T47D (cell line): ENCODE measurements at places on chromosomes 13 and 19.

- no peak for DNase-seq
Observed at GRCh38 chr13:77423296-77423695, 96.4 kb upstream of the MYCBP2 start.

GRCh38 chr19:51342631-51343569 lies 961 bp upstream of the VSIG10L start:
- peak; percentile 68 for DNase-seq

GRCh38 chr13:37065890-37066526 lies 6.5 kb upstream of the SUPT20H start:
- no peak for DNase-seq

GRCh38 chr19:16442386-16443276 lies 29.1 kb downstream of the EPS15L1 start:
- peak; percentile 82 for DNase-seq

- DNase-seq: no peak
Observed at GRCh38 chr13:21676611-21677021, 5.7 kb downstream of the FGF9 start.

DNA sequence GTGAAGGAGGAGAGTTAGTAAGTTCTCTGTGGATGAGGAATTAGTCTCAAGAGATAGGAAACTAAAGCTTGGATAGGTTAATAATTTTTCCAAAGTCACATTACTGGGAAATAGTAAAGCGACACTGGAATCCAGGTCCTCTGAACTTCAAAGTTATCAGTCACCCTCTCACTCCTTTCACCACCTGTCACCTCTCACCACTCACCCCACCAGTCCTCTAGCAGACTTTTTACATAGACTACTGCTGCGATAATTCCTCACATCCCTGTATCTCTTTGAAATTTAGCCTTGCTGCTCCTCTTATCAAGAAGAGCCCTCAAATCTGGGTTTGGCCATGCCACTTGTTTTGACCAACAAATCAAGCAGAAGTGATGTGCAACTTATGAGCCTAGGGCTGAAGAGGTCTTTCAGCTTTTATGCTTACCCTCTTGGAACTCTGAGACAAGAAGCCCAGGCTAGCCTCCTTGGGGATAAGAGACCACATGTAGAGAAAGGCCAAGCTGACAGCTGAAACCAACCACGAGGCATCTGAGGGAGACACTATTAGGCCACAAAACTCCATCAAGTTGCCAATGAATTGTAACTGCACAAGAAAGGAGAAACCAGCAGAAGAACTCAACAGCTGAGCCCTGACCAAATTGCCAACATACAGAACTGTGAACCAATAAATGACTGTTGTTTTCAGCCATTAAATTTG lies 41.2 kb downstream of the STARD13 start:
- DNase-seq: no peak

DNA sequence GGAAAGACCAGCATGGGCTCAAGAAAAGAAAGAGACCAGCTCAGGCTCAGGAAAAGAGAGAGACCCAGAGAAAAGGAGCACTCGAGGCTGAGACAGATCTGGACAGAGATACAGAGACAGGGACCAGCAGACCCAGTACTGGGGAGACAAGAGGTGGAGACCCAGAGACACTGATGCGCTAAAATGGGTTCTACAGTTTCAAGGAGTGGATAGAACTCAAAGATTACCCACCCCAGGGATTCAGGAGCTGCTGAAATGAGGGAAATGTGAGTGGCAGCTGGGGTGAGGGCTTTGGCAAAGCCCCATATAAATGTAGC lies 609 bp upstream of the ZSCAN18 start:
- no peak for DNase-seq

DNA sequence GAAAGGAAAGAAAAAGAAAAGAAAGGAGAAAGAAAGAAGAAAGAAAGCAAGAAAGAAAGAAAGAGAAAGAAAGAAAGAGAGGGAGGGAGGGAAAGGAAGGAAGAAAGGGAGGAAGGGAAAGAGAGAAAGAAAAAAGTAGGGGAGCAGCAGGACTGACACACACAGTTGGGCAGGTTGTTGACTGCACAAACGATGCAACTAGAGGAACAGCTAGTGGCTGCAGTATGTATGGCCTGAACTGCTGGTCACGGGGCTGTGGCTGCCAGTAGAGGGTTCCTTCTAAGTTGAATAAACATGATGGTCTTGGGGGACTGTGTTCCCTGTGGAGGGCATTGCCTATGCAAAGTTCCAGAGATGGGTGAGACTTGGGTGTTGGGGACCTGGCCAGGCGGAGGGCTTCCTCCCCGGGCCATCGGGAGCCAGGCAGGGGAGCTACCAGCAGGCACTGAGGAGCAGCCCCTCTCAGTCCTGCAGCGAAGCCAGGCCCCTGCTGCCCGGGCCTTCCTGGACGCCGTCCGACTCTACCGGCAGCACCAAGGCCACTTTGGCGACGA lies 16.7 kb upstream of the COLGALT1 start:
- DNase-seq: no peak

DNA sequence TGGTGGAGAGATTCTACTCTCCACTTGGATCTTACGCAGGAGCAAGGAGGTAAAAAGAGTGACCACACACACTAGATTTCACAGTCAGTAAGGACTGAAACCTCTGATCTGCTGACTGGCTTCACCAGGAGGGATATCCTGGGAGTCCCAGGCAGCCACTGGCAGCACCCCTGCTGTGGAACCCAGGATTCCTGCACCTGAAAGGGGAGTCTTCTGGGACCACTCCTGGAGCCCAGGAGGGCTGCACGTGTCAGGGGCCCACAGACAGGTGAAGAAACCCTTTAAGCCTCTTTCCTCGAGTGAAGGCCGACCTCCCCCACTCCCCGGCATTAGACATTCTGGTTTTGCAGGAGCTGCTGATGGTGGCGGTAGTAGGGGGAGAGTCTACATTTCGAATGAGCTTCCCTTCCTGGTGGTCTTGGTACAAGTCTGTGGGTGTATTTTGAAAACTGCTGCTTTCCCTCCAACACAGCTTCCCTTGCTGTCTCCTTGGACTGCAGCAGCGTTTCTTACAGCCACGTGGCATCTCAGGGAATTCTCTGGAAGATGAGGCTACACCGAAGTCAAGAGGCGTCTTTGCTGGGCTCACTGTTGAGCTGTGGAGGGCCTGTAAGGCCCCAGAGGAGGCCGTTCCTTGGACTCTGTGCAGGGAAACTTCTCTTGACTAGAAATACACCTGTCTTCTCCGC lies 62.6 kb downstream of the ALOX5AP start:
- no peak for DNase-seq

- DNase-seq: no peak
Observed at GRCh38 chr19:48617146-48617937, 1.6 kb downstream of the RPL18 start.

GRCh38 chr19:517721-518597 lies 10.7 kb downstream of the TPGS1 start:
- DNase-seq: no peak

DNA sequence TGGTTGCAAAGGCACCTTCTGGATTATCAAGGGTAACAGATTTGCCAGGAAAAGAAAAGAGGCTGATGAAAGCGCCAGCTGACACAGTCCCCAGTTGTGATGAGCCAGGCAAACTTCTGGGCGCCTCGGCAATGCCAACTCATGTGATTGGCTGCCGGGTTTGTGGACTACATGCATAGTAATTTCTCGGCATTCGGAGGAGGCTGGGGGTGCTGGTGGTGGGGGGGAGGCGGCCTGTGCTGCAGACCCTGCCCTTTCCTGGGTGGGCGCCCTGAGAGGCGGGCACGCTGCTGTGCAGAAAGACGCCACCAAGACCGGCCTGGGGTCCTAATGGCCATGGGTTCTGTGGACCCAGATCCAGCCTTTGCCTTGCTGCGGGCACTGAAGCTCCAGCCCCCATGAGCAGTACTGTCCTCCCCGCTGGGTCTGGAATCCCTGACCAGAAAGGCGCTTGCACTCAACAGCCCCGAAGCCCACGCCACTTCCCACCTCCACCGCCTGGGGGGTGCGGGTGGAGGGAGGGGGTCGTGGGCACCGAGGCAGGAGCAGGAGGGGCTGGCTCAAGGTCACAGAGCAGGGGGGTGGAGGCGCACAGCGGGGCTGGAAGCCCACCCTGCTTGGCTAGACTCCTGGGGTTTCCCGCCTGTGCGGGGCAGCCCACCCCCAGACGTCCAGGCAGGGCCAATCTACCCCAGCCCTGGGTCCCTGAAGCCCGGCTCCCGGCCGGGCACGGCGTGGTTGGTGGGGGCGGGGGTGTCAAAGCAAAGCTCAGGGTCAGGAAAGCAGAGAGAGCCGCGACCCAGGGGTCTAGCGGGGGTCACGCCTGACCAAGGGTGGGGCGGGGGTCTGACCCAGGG lies 1.0 kb downstream of the DIRAS1 start:
- no peak for DNase-seq

DNA sequence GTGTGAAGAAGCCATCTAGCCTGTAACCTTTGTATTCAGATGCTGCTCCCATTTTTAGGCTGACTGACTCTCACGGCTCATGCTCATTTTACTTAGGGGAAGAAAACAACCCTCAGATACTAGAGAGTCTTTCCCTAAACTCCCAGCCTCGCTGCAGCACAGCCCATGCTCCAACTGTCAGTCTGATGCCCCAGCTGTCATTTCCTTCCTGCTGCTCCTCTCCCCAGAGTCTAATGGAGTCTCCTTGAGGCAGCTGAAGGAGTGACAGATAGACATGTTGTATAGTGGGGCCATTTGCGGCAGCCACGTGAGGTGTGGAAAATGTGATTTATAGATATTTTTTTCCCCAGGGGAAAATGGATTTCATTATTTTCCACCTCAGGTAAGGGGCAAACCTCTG lies 59.2 kb upstream of the OLFM4 start:
- no peak for DNase-seq

- DNase-seq: peak; percentile 24
Observed at GRCh38 chr19:29245215-29245614, 32.3 kb upstream of the UQCRFS1 start.

GRCh38 chr13:110354715-110355473 lies 47.8 kb downstream of the COL4A2 start:
- DNase-seq: no peak

- no peak for DNase-seq
Observed at GRCh38 chr19:47253467-47253881, 2.9 kb upstream of the CCDC9 start.

GRCh38 chr13:46756977-46757376 lies 40.0 kb downstream of the ESD start:
- DNase-seq: no peak

DNA sequence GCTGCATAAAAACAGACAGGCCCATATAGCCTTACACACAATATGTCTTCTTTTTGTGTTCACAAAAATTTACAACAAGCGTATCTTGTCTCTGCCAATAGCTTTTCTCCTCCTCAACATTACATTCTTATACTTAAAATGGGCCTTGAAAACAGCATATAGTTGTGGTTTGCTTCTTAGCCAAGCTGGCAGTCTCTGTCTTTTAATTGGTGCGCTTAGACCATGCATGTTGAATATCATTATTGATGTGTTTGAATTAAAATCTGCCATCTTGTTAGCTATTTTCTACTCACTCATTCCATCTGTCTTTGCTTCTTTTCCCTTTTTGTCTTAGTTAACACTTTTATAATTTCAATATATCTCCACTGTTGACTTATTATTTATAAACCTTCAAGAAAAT lies 76.4 kb downstream of the ING1 start:
- DNase-seq: no peak

DNA sequence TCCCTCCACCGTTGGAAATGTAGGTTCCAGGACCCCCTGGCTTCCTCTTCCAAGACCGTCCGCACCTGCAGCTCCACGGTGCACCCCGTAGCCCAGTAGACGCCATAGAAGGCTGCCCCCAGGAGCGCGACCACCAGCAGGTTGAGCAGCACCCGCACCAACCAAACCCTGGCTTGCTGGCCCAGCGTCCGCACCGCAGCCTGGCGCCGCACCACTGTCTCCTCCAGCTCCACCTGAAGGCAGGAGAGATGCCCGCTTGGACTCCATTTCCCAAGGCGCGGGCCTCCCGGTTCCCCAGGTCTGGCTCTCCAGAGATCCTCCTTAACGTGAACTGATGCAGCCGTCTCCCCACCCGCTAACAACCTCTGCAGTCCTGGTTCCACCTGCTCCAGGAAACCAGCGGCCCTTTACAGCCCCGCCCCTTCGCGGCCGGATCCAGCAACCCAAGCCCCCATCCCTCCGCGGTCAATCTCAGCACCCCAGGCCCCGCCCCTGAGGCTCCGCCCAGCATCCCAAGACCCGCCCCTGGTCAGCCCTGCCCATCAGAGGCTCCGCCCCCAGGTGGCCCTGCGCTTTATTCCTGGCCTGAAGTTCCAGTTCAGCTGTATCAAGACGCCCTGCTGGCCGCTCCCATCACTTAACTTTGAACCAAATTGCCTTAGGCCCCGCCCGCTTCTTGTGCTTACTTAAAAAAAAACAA lies 5.0 kb upstream of the LENG1 start:
- DNase-seq: no peak

- peak; percentile 82 for DNase-seq
Observed at GRCh38 chr19:12834976-12835757, 788 bp upstream of the RTBDN start.

- DNase-seq: no peak
Observed at GRCh38 chr13:46624353-46624752, 71.4 kb downstream of the LRCH1 start.

DNA sequence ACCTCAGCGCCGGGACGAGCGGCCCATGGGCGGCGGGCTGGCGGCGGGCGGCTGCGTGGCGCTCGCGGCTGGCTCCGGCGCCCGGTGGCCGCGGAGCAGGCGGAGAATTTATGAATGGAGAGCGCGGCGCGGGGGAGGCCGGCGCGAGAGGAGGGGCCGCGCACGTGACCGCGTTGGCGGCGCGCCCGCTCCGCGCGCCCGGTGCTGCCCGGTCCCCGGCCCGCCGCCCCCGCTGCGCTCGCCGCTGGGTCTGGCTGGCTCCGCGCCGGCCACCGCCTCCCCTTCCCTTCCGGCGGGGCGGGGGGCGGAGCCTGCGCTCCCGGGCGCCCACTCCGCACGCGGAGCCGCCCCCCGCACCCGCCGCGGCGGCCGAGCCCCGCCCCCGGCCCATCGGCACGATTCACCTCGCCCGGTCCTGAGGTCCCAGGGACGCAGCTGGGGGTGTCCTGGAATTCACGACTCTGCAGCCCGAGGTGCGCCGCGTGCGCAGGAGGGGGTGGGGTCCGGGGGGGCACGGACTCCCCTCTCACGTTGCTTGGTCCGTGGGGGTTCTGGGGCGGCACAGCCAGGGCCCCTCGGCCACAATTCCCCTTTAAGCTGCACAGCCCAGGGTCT lies at the start of gene CBARP:
CBARP (minus strand) TSS at position 252 of the 615 bp plus-strand sequence. CDS start 1,905 bp downstream, outside the sequence.
- no peak for DNase-seq

GRCh38 chr19:5103061-5103701 lies 134.3 kb downstream of the KDM4B start:
- no peak for DNase-seq

GRCh38 chr13:43391036-43391435 lies 367.6 kb downstream of the DNAJC15 start:
- no peak for DNase-seq

GRCh38 chr19:13987101-13987890 lies 18.8 kb downstream of the RFX1 start:
- DNase-seq: peak; percentile 28

GRCh38 chr19:15378534-15379082 lies 979 bp downstream of the AKAP8 start:
- DNase-seq: peak; percentile 47

DNA sequence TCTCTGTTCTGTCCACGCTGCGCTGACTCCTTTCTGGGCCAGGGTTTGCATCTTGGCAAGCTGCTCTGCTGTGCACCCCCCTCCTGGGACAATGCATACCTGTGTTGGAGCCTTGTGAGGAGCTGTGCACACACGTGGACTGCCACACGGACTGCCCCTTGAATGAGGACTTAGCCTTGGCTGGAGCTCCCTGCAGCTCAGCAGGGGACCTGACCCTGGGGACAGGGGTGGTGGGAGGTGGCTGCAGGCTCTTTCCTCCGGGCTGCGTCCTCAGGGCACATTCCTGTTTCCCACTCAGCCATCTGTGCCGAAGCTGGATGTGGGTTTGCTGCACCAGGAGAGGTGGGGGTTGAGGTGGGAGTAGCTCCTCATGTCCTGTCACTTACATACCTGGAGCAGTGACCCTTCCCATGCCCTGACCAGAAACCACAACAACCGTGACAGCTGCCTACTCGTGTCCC lies 8.2 kb downstream of the RAB11B start:
- no peak for DNase-seq
